ENCODE measurements at places on chromosomes 6 and 20. TPM values are rescaled to one million over a fixed set of nuclear protein-coding genes. Genes with fewer than 3 reads are reported as not detected.

Gene CRISP3
- not detected for total RNA-seq

Gene ISM1
- 0.12 TPM for total RNA-seq

Gene HAO1
- total RNA-seq: not detected

Gene SUPT3H
- 8.2 TPM for total RNA-seq

Gene ID1
- not detected for total RNA-seq

Gene KCNK16
- not detected for total RNA-seq

Gene APCDD1L
- not detected for total RNA-seq

Gene EMILIN3
- not detected for total RNA-seq

Gene COL12A1
- total RNA-seq: not detected

Gene LPA
- total RNA-seq: not detected

Gene ESR1
- not detected for total RNA-seq

Gene FNDC1
- not detected for total RNA-seq

Gene COL9A3
- total RNA-seq: not detected

Gene GSTA1
- total RNA-seq: not detected

Gene RALY
- total RNA-seq: 221 TPM

Gene IDH3B
- total RNA-seq: 96.0 TPM

Gene HCRTR2
- not detected for total RNA-seq

Gene TSPO2
- not detected for total RNA-seq

Gene BAK1
- total RNA-seq: 70.9 TPM

Gene MICB
- total RNA-seq: 63.8 TPM

Gene SAMD10
- total RNA-seq: 33.4 TPM

Gene BEND6
- not detected for total RNA-seq

Gene MROH8
- 3.1 TPM for total RNA-seq

Gene SLC17A1
- total RNA-seq: not detected

Gene MTFR2
- total RNA-seq: 35.8 TPM

Gene MCHR2
- total RNA-seq: not detected

Gene TOX2
- total RNA-seq: 1.8 TPM

Gene TSBP1
- not detected for total RNA-seq

Gene STX11
- total RNA-seq: 29.0 TPM

Gene BPIFB1
- total RNA-seq: not detected

Gene LTB
- 608 TPM for total RNA-seq

Gene MUC22
- total RNA-seq: not detected

Gene VIP
- total RNA-seq: not detected

Gene RCAN2
- total RNA-seq: 3.4 TPM

Gene PGC
- total RNA-seq: not detected

Gene SIRPD
- 0.19 TPM for total RNA-seq

Gene TGM2
- 0.35 TPM for total RNA-seq

Gene OR2B2
- not detected for total RNA-seq

Gene NFYA
- total RNA-seq: 31.5 TPM

Gene RGS17
- total RNA-seq: not detected

Data from activated CD8-positive, alpha-beta memory T cell treated with anti-CD3 and anti-CD28 coated beads, Interleukin-2, amount 10 ng/mL, durations not matched to agents 7 days and 5 days (primary cell).